HS-5 (cell line): ENCODE measurements at places on chromosomes 4 and X.

DNA sequence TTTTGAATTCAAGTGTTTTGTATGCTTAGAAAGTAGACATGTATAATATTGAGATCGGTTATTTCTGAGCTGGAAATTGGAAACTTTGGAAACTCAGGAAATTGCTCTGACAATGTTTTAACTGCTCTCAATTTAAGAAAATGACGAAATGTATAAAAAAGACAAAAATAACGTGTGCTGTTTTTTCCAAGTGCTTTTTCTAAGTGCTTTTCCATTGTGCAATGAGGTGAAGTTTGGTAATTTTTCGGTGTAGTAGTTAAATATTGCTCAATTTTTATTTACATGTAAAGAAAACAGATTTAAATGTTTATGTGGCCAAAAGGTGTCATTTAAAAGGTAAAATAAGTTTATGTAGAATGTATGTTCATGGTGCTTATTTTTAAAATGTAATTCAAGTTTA is 39.4 kb upstream of the RHOH start:
- DNase-seq: no peak

GRCh38 chrX:114712466-114712865 is 128.6 kb downstream of the HTR2C start:
- no peak for DNase-seq

DNA sequence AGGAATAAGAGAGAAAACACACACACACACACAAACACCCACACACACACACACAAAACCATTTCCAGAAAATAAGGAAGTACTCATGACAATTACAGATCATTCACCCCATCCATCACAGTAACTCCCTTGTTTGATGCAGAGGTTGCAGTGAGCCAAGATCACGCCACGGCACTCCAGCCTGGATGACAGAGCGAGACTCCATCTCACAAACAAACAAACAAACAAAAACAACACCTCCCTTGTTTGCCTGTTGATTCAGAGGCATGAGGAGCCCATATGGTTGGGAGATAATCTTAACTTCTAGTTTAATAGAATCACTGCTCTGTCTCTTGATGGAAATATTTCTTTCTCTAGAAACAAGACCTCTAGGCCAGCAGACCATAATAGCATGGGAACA is 2043.5 kb upstream of the AGA start:
- DNase-seq: no peak

- DNase-seq: no peak
Measured at GRCh38 chrX:9333873-9334560, 130.8 kb upstream of the TBL1X start.

GRCh38 chr4:104971462-104971861 is 175.2 kb upstream of the TET2 start:
- DNase-seq: peak; percentile 14

GRCh38 chr4:6368096-6368495 is 98.4 kb downstream of the WFS1 start:
- no peak for DNase-seq

DNA sequence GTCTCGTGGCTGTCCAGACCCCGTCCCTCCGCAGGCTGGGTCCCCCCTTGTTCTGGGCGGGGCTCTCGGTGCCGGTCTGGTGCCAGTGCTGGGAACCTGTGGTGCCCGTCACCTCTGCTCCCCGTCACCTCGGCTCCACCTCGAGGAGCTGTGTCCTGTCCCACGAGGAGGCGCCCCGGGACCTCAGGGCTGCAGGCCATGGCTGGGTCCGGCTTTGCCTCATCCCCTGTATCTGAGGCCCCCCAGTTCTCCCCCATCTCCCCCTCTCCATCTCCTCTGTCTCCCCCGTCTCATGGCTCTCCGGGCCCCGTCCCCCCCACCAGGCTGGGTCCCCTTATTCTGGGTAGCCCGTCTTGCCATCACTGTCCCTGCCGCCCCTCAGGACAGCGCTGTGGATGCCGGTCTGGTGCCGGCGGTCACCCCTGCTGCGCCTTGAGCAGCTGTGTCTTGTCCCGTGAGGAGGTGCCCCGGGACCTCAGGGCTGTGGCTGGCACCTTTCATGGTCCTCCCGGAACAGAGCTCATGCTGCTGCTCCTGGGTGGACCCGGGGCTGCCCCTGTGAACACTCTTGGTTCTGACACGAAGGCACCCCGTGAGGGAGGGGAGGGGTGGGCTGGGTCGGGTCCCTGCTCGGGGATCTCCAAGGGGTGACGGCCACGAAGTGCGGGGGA is 13.4 kb upstream of the GTPBP6 start:
- no peak for DNase-seq

GRCh38 chr4:150852216-150852615 is 162.9 kb downstream of the LRBA start:
- DNase-seq: no peak

DNA sequence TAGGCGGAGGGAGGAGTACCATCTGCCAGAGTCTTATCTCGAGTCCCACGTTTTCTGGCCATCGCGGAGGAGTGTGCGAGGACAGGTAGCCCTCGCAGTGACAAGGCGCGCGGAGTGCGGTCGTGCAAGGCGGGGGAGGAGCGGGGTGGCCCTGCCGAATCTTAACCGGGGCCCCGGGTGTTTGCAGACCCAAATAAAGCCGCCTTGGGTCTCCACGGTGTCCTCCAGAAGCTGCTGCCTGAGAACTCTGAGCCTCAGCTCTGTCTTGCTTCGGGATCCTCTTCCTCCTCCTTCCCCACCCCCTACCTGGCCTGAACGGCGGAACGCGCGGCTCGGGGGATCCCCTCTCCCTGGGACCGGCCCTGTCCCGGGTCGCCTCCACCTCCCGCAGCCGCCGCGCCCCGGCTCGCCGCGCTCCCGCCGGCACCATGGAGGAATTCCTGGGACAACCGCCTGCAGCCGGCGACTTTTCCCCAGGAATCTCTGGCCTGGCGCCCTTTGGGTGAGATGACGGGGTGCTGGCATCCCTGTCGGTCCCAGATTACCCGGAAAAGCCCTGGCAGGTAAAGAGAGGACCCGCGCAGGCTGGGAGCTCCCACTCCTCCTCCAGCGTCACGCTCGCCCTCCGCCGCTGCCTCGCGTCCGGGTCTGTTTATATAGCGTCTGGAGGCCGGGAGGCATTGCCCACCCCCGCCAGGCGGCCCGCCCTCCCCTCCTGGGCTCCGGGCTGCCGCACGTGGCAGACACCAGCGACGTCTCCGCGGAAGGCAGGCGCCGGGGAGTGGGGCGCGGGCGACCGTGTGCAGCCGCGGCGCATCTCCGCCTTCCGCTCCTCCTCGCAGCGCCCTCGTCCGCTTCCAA is at the start of gene GALNTL6:
GALNTL6 (plus strand) TSS at position 740 of the 861 bp plus-strand sequence.
- DNase-seq: peak; percentile 19

- DNase-seq: peak; percentile 20
Measured at GRCh38 chr4:77636902-77637301, 31.3 kb downstream of the CXCL13 start.

- DNase-seq: no peak
Measured at GRCh38 chr4:41713768-41714167, 34.8 kb downstream of the PHOX2B start.

- no peak for DNase-seq
Measured at GRCh38 chrX:15750611-15751154, 12.6 kb downstream of the CA5B start.

DNA sequence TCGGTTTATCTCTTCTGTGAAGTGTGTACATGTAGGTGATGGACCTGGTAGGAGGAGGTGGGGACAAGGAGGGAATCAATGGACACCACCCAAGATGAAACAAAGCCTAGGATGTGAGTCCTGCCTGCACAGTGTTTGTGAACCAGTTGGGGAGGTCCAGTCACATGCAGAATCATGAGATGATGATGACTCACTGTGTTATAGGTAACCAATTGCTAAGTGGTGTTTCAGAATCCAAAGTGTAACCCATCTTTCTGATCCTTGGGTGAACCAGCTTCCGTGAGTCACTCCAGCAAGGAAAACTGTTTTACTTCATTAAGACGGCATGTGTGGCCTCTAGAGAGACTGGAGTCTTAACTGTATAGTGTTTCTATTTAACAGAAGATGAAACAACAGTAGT is 57.9 kb upstream of the HPF1 start:
- peak; percentile 49 for DNase-seq

DNA sequence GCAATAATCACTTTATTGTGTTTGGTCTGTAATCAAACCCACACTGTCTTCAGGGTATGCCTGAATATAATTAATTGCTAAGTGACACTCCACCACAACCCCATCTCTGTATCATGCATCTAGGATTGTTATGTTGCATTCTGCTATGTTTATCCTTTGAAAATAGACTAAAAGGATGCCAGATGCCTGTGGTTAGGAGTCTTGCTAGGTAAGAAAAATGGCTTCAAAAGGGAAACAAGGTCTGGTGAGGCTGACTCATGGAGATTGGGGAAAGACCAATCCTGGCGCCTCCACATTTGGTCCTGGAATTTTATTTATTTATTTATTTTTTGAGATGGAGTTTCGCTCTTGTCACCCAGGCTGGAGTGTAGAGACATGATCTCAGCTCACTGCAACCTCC is 360.5 kb upstream of the SLC7A11 start:
- DNase-seq: no peak

GRCh38 chr4:182418054-182418734 is 175.0 kb downstream of the TENM3 start:
- DNase-seq: no peak

DNA sequence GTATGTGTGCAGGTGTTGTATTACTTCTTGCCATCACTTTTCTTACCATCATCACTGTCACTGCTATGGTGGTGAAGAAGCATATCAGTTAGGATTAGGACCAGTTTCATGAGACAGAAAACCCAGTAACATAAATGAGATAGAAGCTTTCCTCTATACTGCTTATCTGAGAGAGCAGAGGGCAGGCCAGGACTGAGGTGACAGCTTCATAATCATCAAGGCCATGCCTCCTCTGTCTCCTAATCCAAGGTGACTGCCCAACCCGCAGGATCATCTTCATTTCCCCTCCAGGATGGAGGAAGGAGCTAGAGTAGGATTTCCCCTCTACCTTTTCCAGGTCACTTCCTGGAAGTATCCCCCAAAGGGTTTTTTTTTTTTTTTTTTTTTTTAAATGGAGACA is 35.4 kb downstream of the TMEM131L start:
- DNase-seq: no peak

GRCh38 chrX:41384051-41384705 is 50.2 kb downstream of the DDX3X start:
- peak; percentile 34 for DNase-seq

DNA sequence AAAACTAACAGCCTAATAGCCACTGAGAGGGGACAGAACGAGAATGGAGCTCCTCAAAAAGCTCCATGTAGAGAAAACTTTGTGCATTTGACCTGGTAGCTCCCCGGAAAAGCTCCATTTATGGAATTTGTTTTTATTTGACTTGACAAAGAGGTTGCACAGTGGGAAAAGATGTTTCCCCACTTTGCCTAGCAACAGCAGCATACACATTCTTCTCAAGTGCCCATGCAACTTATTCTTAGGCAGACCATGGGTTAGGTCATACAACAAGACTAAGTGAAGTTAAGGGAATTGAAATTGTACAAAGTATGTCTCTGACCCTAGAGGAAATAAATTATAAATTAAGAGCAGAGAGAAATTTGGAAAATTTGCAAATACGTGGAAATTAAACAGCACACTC is 949.6 kb upstream of the PRKX start:
- no peak for DNase-seq

- no peak for DNase-seq
Measured at GRCh38 chrX:28854637-28855036, 267.4 kb downstream of the IL1RAPL1 start.

DNA sequence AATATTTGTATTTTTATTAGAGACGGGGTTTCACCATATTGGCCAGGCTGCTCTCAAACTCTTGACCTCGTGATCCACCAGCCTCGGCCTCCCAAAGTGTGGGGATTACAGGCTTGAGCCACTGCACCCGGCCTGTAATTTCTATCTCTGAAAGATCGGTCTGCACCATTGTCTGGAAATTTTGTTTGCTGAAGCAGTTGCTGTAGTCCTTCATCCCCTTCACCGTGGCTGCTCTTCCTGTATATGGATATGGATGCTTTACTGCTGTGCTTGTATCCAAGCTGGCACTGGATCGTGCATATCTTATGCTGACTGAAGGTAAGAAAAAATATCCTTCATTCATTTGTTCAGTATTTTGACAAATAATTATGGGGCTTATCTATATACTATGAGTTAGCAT is 338.4 kb upstream of the GNPDA2 start:
- DNase-seq: no peak

DNA sequence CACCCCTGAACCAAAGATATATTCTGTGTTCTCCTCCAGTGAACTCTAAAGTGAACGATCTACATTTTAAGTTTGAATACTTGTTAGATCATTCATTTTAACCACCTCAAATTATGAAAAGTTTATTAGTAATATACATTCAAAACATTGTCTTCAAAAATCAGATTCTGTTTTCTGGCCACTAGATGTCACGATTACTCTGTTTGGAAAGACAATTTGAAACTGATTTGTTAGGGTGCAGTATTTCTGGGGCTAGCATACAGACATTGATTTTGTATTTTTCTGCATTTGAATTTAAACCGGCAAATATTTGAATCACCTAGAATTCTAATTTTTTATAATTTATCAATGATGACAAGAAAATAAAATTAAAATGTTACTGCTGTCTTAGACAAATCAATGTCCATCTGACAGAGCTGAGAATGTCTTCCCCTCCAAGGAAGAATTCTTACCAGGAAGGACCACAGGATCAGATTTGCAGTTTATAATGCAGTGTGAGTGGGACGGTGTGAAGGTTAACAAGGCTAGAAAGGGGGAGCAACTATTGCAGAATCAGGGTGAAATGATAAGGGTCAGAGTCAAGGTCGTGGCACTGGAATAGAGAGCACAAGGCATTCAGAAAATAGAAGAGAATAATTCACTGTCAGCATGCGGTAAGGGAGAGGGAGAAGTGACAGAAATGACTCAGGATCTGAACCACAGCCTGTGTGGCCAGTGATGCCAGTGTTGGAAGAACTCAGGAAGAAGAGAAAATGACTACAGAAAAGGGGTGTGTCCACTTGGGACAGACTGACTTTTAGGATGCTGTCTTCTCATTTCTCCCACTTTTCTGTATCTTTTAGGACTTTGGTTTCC is 91.6 kb downstream of the ANXA10 start:
- DNase-seq: no peak

GRCh38 chrX:138710866-138711341 is 613 bp downstream of the FGF13 start:
- DNase-seq: no peak

- no peak for DNase-seq
Measured at GRCh38 chr4:7941111-7941964, 1.7 kb upstream of the AFAP1 start.

GRCh38 chr4:83510442-83510841 is 25.5 kb upstream of the GPAT3 start:
- DNase-seq: no peak

DNA sequence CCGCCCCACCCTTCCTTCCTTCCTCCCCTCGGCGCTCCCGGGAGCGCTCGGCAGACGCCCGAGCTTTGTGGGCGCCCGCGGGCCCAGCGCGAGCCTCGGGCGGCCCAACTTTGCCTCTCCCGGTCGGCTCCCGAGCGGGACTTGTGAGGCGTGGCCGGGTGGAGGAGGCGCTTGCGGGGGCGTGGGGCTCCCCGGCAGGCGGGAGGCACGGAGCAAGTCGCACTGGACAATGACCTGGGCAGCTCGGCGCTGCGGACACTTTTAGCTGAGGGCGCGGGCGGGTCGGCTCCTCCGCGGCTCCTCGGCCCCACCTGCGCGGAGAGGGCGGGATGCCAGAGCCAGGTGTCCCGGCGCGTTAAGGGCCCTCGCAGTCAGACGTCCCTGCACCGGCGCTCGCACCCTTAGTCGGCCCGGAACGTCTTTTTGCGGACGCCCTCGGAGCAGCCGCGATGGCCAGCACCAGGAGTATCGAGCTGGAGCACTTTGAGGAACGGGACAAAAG is 385 bp downstream of the DCLK2 start:
- DNase-seq: no peak
